Memory B cell (primary cell): ENCODE measurements at places on chromosomes 16 and 17.

- no peak for DNase-seq
Observed at GRCh38 chr16:56510544-56510943, 9.3 kb downstream of the BBS2 start.

- DNase-seq: no peak
Observed at GRCh38 chr16:57257455-57258070, 12.5 kb downstream of the ARL2BP start.

GRCh38 chr16:81973737-81974136 is 37.5 kb downstream of the SDR42E1 start:
- DNase-seq: no peak

DNA sequence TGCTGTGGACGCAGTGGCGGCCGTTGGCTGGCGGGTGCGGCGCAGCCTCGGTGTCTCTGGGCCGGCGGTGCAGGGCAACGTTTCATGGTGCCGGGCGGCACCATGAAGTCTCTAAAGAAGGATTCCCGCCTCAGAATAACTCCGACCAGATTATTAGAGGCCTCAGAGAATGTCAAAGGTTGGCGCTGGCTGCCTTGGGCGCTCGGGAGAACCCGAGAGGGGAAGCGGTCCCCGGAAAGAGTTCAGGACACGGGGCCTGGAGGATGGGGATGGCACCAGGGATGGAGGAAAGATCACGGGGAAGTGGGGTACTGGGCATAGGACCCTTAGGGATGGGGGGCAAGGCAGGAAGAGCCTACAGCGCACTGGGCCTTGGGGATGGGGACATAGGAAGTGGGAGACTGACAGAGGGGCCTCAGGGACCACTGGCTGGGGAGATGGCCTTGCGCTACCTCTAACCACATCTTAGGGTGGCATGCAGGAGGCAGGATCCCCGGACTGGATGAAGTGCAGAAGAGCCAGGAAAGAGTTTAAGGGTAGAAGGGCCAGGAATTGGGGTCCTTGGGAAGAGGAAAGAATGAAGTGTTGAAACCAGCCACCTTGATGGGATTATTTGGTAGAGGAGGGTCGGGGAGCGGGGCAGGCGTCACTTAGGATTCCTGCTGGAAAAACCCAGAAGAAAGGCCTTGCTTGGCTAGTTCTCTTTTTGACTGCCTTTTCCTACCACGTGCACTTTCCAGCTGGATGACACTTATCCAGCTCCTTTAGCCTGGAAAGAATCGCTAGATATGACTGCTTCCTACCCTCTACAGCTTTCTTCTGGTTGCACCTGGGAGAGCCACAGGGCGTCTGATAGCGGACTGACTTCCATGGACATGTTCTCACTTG is 578 bp downstream of the MYCBPAP start:
- no peak for DNase-seq

DNA sequence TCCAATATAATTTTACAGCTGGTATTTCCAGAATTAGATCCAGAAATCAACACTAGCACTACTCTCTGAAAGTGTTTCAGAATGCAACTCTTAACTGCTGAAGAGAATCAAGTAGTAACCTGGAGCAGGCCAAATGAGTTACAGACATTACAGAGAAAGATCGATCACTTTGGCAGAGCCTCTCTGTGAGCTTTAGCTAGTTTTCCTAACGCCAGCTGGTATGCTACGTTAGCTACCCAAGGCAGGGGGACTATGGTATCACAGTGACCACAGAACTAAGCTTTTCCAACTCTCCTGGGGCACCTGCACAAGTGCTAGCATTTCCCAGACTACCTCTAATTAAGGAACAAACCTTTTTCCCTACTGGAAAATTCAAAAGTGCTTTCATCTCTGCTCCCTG is 30.4 kb downstream of the TRAF4 start:
- no peak for DNase-seq

DNA sequence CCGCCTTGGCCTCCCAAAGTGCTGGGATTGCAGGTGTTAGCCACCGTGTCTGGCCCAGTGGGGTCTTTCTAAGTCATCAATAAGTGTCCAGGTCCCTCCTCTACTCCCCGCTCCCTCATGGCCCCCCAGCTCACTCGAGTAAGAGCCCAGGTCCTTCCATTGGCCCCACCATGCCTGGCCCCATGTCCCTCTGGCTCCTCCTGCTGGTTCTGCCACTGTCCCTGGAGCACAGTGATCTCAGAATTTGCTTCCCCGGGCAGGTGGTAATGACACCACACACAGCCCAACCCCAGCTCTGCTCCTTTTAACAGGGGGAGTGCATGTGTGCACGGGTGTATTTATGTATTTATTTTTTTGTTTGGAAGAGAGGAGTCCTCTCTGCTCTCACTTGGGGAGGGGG is 19.6 kb downstream of the MGAT5B start:
- DNase-seq: no peak

- DNase-seq: no peak
Observed at GRCh38 chr17:5631958-5632590, 47.8 kb upstream of the NLRP1 start.

DNA sequence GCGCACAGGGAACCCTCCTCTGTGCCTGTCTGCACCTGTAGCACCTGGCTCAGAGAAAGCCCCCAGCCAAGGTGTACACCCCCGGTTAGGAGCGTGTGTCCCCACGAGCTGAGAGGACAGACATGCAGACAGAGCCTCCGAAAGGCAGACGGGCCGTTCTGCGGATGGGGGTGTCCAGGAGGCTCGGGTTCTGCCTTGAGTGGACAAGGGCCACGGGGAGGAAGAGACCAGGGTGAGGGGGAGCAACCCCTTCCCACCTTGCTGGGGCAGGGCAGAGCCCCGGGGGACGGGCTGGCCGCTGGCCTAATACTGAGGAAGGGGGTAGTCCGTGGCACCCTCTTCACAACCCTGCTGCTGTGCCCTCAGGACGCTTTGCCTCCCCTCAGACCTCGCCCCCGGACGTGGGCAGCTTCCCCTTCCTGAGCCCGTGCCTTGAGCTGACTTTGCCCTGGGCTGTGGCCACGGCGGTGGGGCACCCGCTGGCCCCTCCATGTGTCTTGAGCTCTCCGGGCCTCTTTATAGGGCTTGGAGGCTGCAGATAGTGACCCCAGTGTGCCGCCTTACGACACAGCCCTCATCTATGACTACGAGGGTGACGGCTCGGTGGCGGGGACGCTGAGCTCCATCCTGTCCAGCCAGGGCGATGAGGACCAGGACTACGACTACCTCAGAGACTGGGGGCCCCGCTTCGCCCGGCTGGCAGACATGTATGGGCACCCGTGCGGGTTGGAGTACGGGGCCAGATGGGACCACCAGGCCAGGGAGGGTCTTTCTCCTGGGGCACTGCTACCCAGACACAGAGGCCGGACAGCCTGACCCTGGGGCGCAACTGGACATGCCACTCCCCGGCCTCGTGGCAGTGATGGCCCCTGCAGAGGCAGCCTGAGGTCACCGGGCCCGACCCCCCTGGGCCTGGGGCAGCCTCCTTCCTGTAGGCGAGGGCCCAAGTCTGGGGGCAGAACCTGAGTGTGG is 5.7 kb downstream of the SLC22A31 start:
- DNase-seq: peak; percentile 22

DNA sequence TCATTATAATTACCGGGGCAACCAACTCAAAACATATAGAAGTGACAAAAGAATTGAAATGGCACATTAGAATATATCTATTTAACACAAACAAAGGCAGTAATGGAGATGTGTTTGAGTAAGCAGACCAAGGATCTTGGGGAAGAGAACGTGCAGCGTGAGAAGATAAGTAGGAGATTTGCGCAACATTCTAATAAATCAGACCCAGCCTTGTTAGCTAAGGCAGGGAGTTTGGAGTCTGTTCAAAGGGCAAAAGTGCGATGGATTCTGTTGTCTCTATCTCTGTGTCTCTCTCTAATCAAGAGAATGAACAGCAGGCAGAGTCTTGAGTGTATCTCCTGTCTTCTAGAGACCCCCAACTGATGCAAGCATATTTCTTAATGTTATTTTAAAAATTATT is 55.0 kb upstream of the FA2H start:
- DNase-seq: no peak

GRCh38 chr16:22734368-22734767 is 79.6 kb upstream of the HS3ST2 start:
- no peak for DNase-seq

DNA sequence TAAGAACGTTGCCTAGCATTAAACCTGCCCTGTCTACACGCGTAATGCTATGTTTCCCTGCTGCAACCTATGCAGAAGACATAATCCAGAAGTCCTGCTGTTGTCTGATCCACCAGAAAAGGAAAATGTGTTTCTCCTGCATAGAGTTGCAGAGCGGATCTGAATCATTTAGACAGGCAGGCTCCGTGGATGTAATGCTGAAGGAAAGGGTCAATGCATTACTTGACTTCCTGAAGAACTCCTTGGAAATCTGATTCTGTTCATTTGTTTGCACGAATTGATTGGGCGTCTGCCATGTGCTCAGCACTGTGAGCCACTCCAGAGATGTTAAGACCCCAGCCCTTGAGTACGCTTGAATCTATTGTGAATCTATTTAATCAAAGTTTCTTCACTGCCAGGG is 83.4 kb downstream of the FOXL1 start:
- no peak for DNase-seq
